Posterior cingulate gyrus (tissue), 11 donors: ENCODE measurements at places on chromosomes 7 and 10.
A peak's percentile ranks its signal among the peaks of the same experiment; 100 is the strongest.

GRCh38 chr7:17952387-17952786, 12.1 kb upstream of the SNX13 start:
- no peak for DNase-seq

DNA sequence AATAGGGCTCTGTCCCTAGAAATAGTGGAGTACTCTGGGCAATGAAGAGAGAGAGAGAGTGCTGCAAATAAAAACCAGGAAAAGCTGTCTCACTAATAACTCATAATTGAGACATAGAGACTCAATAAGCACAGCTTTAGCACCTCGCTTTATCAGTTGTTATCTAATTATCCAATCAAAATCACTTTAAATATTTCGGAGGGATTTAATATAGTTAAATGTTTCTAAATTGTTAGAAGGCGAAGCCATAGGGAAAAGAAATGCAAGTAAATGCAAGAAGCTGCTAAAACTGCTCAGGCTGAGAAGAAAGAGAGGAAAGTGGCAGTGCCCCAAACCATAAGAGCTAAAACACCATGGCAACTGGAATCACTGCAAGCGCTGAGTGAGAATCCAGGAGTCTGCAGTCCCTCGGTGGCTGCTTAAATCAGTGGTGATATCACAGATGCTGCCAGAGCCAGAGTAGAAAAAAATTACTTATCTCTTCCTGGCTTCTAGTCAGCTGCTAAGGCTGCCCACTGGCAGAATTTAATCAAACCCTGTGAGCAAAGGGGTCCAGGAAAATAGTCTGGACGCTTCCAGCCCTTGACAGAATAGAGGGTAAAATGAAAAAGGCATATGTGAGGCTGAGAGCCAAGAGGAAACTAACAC, 150.4 kb upstream of the CHRM2 start:
- DNase-seq: no peak

DNA sequence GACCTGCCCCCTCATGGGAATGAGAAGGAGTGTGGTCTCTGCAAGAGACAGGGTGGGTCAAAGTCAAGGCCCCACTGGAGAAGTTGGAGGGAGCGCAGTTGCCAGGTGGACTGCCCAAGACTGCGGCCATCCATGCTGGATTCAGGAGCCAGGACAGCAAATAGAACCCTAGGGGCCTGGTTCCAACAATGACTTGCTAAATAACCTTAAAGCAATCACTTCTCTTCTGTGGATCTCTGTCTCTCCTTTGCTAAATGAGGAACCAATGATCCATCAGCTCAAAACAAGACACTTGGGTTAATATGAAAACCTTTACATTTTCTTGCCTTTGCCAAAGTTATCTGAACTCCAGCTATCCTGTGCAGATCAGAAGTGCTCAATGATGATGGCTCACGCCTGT, 12.6 kb upstream of the YWHAG start:
- no peak for DNase-seq

GRCh38 chr10:132458586-132459300, 61.7 kb downstream of the PWWP2B start:
- DNase-seq: peak; percentile 34

DNA sequence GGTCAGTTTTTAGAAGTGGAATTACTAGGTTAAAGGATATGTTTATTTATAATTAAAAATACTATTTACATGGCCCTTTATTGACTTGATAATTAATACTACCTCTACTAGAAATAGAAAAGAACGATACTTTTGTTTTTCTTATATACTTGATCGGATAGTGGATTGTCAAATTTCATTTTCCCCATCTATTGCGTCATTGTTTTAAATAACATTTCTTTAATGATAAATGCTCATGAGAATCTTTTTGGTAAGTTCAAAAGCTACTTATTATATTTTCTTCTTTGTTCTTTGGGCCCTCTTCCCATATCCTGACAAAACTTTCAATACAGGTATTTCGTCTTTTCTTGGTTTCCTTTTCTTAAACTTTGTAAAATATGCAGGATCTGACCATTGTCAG, 392.4 kb downstream of the PHF14 start:
- DNase-seq: no peak

- DNase-seq: no peak
These were observed 60.7 kb upstream of the SLC13A1 start for GRCh38 chr7:123260428-123260960.
